ENCODE measurements at places on chromosomes 16 and 17.

DNA sequence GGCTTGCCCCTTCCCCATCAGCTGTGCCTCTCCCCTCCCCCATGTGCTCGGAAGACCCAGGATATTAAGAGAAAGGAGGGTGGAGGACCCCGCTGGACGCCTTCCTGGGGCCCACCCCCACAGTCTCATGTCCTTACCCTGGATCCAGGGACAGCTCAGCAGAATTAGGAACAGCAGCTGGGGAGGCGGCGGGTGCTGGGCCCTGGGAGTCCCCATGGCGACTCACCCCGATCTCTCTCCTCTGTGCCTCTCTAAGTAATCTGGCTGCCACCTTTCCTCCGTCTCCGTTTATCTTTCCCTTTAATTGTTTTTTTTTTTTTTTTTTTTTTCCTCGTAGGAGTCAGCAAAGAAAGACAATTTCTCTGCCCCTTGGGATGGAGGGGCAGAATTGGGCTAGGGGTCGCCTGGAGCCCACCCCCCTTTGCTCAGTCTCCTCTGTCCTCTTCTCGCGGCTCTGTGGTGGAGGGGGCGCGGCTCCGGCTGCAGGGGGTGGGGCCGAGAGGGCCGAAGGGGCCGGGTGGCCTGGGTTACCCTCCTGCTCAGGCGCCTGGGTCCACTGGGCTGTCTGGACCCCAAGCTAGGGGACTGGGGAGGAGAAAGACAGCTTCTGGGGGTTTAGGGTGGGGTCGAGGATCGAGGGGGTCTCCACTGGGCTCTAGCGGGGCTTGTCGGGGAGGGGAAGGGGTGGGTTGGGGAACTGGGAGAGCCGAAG is 390 bp downstream of the SEZ6L2 start:
- DNase-seq: no peak

- DNase-seq: no peak
Measured at GRCh38 chr17:64091571-64091970, 38.4 kb downstream of the ERN1 start.

GRCh38 chr17:17227608-17228520 is 9.1 kb downstream of the FLCN start:
- DNase-seq: no peak

DNA sequence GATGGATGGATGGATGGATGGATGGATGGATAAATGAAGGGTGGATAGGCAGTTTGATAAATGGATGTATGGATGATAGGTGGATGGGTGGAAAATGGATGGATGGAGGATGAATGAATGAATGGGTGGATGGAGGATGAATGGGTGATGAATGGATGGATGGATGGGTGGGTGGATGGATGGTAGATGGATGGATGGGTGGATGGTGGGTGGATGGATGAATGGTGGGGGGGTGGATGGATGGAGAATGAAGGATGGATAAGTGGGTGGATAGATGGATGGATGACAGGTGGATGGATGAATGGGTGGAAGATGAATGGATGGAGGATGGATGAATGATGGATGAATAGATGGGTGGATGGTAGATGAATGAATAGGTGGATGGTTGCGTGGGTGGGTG is 70.1 kb upstream of the BCO1 start:
- DNase-seq: no peak
